ENCODE measurements at places on chromosomes 16 and 17.

DNA sequence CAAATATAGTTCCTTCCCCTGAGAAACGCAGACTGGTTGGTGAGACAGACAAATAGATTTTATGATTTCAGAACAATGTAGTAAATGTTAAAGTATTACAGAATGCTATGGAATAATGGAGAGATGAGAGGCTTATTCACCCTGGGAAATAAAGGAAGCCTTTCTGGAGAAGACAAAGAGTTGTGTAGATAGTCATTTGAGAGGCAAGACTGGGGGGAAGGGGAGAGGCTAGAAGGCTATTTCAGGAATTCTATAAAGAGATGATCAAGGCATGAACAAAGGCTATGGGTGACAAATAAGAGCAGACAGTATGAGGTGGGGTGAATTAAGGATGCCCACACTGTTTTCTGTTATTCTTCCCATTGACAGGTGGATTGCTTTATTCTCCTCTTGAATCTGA lies 211.4 kb downstream of the GRIN2A start:
- DNase-seq = no peak

- no peak for DNase-seq
Measured at GRCh38 chr17:79824893-79825579, 14.2 kb downstream of the CBX4 start.

- no peak for DNase-seq
Measured at GRCh38 chr16:50166511-50167500, 13.7 kb downstream of the TENT4B start.

DNA sequence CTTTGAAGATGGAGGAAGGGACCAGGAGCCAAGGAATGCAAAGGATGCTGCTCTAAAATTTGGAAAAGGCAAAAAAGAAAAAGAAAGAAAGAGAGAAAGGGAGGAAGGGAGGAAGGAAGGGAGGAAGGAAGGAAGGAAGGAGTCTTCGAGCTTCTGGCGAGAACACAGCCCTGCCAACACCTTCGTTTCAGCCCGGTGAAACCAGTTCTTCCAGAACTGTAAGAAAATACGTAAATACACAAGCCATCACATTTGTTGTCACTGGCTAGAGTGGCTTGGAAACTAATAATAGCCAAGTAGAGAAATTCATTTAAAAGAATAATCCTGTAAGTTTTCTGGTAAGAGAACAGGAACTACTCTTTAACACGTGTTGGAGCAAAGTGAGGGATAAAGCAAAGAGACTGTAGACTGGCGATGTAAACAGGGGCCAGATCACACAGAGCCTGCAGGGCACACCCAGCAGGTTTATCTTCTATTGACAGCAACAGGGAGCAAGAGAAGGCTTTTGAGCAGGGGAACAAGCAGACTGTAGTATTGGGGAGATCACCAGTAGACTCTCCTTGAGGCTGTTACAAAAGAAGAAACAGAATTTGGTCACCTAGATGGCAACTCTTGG lies 188.7 kb upstream of the MPHOSPH6 start:
- DNase-seq = no peak

DNA sequence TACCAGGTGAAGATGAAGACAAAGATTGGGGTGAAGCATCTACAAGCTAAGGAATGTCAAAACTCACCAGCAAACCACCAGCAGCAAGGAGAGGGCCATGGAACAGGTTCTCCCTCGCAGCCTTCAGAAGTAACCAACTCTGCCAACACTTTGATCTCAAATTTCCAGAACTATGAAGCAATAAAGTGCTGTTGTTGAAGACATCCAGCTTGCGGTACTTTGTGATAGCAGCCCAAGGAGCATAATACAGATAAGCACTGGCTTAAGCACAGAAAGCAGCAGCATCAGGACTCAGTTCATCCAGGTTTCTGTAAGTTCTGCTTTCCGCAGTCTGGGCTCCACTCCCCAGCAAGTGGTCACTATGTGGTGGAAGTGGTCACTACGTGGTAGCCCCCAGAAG lies 16.0 kb upstream of the CDRT4 start:
- no peak for DNase-seq

DNA sequence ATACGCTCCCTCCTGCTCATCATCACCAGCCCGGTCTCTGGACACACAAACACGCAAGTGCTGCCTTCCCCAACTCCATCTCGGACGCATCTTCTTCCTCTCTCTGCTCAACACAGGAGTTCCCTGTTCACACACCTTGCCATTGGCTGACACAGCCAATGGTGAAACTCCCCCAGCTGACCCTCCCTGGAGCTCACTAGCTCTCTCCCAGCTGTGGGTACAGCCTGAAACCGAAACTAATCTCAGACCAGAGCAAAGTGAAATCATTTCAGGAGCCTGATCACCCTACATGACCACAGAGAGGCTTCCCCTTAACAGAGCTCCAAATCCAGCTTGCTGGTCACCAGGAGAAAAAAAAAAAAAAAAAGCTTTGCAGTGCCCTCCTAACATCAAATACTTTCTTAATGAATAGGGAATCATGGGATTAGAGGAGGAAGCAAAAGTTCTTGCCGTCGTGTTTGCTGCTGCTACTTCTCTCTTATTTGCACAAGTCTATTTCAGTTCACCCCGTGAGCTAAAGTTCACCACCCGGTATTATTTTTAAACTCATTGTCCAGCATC lies 8.3 kb downstream of the CUEDC1 start:
- no peak for DNase-seq

GRCh38 chr16:77277571-77277970 lies 78.4 kb downstream of the SYCE1L start:
- no peak for DNase-seq

- no peak for DNase-seq
Measured at GRCh38 chr17:34725725-34726124, 146.3 kb downstream of the TMEM132E start.

GRCh38 chr17:50661348-50661747 lies 26.7 kb downstream of the ABCC3 start:
- DNase-seq = no peak

- no peak for DNase-seq
Measured at GRCh38 chr16:69691980-69692911, 34.1 kb downstream of the NQO1 start.

DNA sequence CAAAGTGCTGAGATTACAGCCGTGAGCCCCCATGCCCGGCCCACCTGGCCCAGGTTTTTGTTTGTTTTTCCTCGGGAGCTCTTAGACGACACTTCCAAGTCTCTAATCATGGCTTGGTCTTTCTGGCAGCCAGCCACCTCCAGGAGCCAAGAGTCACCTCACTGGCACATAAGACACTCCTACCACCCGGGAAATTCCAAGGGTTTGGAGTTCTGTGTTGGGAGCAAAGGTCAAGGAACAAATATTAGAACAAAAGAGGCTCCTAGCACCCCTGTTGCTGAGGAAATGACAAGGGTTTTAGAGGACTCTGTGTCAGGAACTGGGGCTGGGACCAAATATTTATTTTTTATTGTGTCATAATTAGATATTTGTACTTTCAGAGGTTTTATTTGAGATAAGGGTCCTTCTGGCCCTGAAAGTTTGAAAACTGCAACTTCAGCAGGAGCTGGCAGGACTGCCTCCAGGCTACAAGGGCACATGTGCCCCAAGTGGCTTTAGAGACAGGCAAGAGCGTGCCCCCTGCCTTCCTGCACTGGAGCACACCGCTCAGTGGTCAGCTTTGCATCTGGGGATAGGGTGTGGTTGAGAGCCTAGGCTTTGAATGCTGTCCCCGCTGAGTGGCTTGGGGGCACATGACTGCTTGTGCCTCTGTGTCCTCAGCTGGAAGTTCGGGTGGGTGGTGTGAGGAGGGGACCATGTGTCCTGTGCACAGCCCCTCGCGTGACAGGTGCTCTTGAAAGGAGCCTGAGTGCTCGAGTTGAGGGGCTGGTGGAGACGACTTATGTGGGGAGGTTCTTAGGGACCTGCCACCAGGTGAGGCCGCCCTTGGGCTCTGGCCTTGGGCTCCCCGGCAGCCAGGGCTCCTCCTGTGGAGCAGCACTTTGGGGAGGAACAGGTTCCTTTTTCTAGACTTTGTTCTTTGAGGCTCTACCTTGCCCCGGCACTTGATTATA lies 29.7 kb downstream of the MGRN1 start:
- no peak for DNase-seq

DNA sequence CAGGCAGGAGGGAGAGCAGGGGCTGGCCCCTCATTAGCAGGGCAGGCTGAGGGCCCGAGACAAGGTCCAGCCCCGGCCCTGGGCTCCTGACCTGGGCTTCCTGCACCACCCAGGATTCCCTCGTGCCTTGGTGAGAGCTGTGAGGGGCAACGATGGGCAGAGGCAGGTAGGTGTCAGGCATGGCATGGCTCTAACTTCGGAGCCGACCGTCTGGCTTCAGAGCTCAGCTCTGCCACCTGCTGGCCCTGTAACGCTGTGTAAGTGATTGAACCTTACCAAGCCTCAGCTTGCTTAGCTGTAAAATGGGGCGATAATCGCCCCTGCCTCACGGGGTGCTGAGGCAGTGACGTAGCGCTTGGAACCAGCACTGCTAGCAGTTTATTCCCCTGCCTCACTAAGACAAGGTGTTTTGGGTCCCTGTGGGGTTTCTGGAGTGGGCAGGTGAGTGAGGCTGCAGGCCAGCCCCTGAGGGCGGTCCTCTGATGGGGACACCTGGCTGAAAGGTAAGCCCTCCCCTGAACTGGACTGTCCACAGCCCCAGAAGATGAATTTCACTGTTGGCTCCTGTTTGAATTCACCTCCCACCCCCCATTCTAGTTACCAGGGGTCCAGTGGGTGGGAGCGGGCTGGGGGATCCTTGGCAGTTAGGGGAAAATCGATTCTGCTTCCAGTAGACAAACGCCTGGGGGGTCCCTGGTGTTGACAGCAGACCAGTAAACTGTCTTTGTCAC lies 184.8 kb upstream of the GSE1 start:
- DNase-seq = no peak

- DNase-seq = no peak
Measured at GRCh38 chr16:54176376-54176901, 110.1 kb downstream of the IRX3 start.
